Activated CD4-positive, alpha-beta T cell treated with anti-CD3 and anti-CD28 coated beads, Interleukin-2, amount 10 ng/mL, durations not matched to agents 24 days and 14 days (primary cell): ENCODE measurements at places on chromosomes 3 and 15. TPM values are rescaled to one million over a fixed set of nuclear protein-coding genes. Genes with fewer than 3 reads are reported as not detected.

GFM1 gene
- 73.4 and 75.6 TPM in 2 replicates for total RNA-seq

GRCh38 chr3:46110701-46111493, 83.6 kb upstream of the XCR1 start:
- peaks cover 11% of the 10 kb centered on the region for H3K36me3 ChIP-seq
- no peaks in the 10 kb centered on the region for H3K27me3 ChIP-seq
- H3K4me1 ChIP-seq: peaks cover 63% of the 10 kb centered on the region
- peak; percentile 82 for DNase-seq

DNA sequence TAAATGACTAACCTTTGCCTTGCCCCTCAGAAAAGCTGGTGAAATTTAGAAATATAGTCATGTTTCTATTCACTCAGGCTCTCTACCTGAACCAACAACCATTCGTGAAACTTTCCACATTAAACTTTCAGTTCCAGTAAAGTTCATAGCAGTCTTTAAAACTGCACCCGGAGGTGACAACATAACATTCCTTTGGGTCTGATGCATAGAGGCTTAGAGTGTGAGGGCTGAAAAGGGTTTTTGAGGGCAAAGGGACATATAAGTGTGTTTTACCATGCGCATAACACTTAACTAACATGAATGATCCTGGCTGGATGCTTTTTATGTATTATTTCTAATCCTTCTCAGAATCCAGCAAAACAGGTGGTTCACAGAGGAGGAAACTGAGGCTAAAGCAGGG, 471.7 kb upstream of the MCTP2 start:
- no peaks in the 10 kb centered on the region for H3K36me3 ChIP-seq
- H3K4me3 ChIP-seq: no peak overlapping the region
- DNase-seq: no peak

- H3K27me3 ChIP-seq: peaks cover 5% of the 10 kb centered on the region
- no peaks in the 10 kb centered on the region for H3K36me3 ChIP-seq
- H3K4me3 ChIP-seq: no peak overlapping the region
- peaks cover 8% of the 10 kb centered on the region for H3K4me1 ChIP-seq
These were observed 337.2 kb downstream of the SATB1 start for GRCh38 chr3:18087988-18088387.

GRCh38 chr3:67016522-67017080, 18.5 kb downstream of the KBTBD8 start:
- peaks cover 3% of the 10 kb centered on the region for H3K27me3 ChIP-seq
- no peak overlapping the region for H3K27ac ChIP-seq
- peaks cover 8% of the 10 kb centered on the region for H3K4me1 ChIP-seq
- no peak overlapping the region for H3K4me3 ChIP-seq
- DNase-seq: no peak

- no peak overlapping the region for H3K4me3 ChIP-seq
- peaks cover 17% of the 10 kb centered on the region for H3K27me3 ChIP-seq
- DNase-seq: no peak
These were observed 154.9 kb downstream of the LEKR1 start for GRCh38 chr3:156981005-156981404.

- no peak for DNase-seq
- H3K36me3 ChIP-seq: peaks cover 29% of the 10 kb centered on the region
- no peaks in the 10 kb centered on the region for H3K27me3 ChIP-seq
- peak overlapping the region; percentile 54 for H3K27ac ChIP-seq
- peaks cover 32% of the 10 kb centered on the region for H3K4me1 ChIP-seq
These were observed 140.0 kb upstream of the CBLB start for GRCh38 chr3:106008766-106009165.

- H3K27ac ChIP-seq: no peak overlapping the region
- no peak overlapping the region for H3K4me3 ChIP-seq
- peaks cover 5% of the 10 kb centered on the region for H3K4me1 ChIP-seq
- peaks cover 1% of the 10 kb centered on the region for H3K36me3 ChIP-seq
- peaks cover 26% of the 10 kb centered on the region for H3K27me3 ChIP-seq
These were observed 66.4 kb upstream of the MCTP2 start for GRCh38 chr15:94164971-94165370.

- H3K4me1 ChIP-seq: peaks cover 3% of the 10 kb centered on the region
- H3K4me3 ChIP-seq: no peak overlapping the region
- H3K36me3 ChIP-seq: peaks cover 17% of the 10 kb centered on the region
- no peak for DNase-seq
- H3K27ac ChIP-seq: peak overlapping the region; percentile 25
- H3K27me3 ChIP-seq: no peaks in the 10 kb centered on the region
These were observed 68.2 kb downstream of the NBEAL2 start for GRCh38 chr3:47047673-47048072.

DNA sequence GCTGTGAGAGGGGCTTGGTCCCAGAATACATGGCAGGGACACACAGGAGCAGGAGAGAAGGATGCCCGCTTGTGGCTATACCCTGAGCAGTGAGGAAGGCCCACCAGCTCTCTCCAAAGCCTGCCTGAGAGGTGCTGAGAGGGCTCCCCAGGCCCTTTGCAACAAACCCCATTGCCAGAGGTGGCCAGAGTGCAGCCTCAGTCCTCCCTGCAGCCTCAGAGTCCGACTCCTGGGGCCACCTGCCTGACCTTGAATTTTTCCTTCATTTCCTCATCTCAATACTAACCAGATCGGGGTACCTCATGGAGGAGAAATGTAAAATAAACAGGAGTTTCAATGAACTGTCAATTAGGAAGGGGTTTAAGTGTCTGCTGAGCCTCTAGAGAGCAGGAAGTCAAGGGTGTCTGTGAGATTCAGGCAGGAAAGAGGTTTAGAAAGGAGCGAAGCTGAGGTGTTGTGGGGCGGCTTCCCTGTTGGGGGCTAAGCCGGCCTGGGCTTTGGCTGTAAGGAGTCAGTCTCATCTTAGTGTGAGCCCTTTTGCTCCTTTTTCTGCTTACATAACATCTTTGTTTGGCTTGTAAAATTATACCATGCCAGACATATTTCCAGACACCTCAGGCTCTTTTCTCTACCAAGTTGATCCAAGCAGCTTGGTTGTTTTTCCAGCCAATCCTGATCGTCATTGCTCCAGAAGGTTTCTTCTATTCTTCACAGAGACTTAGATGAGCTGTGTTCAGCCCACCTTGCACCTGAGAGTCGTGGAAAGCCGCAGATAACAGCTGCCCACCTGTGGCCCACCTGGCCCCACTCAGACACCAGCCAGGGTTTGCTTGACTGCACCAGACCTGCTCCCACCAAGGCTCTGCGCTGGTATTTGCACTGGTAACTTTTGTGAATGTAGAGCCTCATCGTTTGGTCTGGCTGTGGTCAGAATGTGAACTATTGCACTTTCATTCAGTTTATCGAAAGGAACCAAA, 36.7 kb downstream of the CMTM7 start:
- H3K4me1 ChIP-seq: peaks cover 78% of the 10 kb centered on the region
- peak overlapping the region; percentile 78 for H3K4me3 ChIP-seq
- no peaks in the 10 kb centered on the region for H3K27me3 ChIP-seq

SRP14 gene
- total RNA-seq: 153 and 155 TPM in 2 replicates

DNA sequence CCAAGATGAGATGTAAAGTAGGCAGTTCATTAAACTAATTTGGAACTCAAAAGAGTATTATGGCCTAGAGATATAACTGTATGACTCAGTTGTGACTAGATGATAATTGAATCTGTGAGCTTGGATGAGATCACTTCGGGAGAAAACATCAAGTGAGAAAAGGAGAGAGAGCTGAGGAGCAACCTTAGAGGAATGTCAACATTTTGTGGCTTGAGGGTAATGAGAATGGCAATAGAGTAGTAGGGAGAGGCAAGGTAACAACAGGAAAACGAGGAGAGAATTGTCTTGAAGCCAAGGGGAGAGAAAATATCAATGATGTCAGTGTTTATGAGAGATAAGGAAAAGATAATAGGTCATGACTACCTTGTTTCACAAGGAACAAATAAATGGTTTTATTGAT, 580.2 kb downstream of the NLGN1 start:
- no peaks in the 10 kb centered on the region for H3K4me1 ChIP-seq
- DNase-seq: no peak
- H3K36me3 ChIP-seq: no peaks in the 10 kb centered on the region
- no peak overlapping the region for H3K27ac ChIP-seq

DNA sequence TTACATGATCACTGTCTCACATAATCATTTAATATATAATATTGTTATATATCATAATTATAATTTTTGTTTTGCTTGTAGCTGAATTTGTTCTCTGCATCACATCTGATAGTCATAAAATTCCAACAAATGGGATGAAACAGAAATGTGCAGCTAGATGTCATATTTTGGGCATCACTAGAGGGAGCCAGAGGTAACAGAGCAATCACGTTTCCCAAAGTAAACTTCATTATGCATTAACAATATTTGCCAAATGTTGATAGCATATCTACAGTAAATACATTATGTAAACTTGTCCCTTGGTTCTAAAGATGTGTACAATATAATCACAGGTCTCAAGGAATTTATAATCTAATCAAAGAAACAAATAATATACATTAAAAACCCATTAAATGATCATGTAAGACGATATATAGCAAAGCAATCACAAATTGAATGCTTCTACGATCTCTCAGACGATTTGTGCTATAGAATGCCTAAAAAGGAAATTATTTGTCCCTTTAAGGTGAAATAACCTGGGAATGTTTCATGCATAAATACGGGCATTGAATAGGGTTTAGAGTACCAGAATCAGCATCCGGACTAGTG, 234.2 kb upstream of the MCTP2 start:
- H3K36me3 ChIP-seq: no peaks in the 10 kb centered on the region
- no peaks in the 10 kb centered on the region for H3K4me1 ChIP-seq
- no peak overlapping the region for H3K4me3 ChIP-seq
- DNase-seq: no peak
